ENCODE measurements at places on chromosomes 13 and 19. TPM values are rescaled to one million over a fixed set of nuclear protein-coding genes. Genes with fewer than 3 reads are reported as not detected.

DNA sequence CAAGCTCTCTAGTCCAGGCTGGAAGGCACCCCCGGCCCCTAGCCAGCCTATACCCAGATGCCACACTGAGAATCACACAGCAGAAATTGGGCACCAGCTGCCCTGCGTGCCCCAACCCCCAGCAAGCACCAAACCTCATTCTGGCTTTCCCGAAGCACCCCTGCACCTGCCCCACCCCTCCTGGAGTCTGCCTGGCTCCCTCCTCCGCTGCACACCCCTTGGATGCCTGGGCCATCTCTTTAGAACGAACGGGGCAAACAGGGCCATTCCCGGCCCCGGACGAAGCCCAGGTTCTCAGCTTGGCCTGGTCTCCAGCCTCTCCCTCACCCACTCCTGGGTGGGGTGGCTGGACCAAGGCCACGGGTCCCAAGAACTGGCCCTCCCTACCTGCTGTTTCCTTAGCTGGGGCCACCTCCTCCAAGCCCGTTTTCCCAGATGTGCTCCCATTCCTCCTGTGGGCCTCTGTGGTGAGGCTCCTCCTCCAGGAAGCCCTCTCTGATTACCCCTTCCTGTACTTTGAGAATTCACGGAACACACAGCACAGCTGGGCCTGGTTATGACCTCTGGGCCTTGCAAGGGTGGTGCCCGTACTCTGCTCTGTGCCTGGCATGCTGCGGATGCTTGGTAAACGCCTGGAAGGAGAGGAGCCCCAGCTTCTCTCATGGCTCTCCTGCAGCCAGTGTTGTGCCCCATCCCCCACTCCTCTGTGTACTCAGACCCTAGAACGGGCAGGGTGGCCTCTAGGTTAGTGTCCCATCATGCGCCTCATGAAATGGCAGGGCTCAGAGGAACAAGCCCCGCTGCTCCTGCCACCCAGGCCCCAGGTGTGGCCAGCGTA lies 21.4 kb downstream of the CEBPG start:
- no peak for DNase-seq

- peak; percentile 25 for DNase-seq
Observed at GRCh38 chr19:16066611-16067104, 9.6 kb upstream of the TPM4 start.

GRCh38 chr13:97250560-97250959 lies 28.4 kb downstream of the MBNL2 start:
- no peak for DNase-seq

DNA sequence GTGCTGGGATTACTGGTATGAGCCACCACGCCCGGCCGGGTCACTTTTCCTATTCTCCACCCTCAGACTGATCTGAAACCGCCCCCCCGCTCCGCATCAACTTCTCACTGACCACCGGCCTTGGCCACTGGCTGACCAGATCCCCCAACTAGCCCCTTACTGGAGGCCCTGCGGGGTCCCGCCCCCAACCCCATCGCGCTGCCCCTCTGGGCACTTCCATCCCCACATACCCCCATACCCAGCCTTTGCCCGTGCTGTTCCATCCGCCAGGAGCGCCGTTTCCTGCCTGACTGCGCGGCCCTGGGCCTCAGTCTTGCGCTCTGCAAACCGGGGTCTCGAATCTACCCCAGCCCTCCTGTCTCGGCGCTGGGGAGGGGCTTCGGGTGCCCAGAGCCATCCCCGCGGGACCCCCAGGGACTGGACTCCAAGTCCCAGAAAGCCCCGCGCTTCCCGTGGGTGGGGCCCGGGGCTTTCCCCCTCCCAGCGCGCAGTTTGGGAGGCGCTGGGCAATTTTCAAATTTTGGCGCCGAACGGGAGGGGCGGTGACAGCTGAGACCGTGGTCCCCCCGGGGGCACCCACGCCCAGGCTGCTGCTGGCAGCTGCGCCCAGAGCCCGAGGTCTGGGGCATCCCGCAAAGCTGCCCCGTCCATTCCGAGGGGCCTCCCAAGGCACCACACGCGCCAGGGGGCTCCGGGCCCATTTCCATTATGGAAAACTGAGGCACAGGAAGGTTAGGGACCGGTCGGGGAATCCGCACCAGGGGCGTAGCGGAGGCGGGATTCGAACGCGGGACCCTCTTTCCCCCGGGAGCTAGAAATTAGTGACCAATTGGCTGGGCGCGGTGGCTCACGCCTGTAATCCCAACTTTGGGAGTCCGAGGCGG lies 5.2 kb upstream of the LMNB2 start:
- peak; percentile 50 for DNase-seq

GRCh38 chr19:39032063-39032918 lies at the start of gene FBXO27:
Gene FBXO27, minus strand, starts transcription at chr19:39032549. Its CDS starts 322 bp downstream, at chr19:39032227.
- DNase-seq: no peak

- peak; percentile 77 for DNase-seq
Observed at GRCh38 chr13:108915634-108916512, 286.5 kb downstream of the MYO16 start.

DNA sequence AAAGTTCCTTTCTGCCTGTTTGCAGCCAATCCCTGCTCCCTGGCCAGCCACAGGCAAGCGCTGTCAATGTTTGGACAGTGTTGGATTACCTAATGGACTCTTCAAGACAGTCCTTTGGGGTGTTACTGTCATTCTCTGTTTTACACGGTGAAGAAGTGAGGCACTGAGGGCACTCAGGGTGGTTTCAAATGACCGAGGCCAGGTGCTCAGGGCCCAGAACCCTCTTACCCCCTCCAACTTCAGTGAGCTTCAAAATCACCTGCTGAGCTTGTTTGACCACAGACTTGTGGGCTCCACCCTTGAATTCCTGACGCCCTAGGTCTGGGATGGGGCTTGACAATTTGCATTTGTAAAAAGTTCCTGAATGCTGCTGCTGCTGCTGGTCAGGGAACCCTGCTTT lies 97.9 kb downstream of the GGACT start:
- DNase-seq: no peak

DNA sequence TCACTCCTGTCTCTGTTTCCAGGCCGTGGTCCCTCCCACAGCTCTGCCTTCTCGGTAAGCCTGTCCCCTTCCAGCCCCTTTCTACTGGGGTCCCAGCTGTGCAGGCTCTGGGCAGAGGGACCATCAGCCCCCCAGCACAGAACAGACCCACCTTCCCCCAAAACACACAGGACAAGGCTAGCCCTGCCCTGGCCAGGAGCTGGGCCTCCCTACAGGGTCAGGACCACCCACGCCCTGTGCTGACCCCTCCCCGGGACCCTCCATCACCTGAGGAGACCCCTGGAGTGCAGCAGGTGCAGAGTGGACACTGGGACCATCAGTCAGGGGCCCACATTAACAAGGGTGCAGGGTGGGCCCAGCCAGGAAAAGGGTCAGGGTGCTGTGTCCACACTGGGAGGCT lies 13.9 kb downstream of the CEACAM3 start:
- no peak for DNase-seq

DNA sequence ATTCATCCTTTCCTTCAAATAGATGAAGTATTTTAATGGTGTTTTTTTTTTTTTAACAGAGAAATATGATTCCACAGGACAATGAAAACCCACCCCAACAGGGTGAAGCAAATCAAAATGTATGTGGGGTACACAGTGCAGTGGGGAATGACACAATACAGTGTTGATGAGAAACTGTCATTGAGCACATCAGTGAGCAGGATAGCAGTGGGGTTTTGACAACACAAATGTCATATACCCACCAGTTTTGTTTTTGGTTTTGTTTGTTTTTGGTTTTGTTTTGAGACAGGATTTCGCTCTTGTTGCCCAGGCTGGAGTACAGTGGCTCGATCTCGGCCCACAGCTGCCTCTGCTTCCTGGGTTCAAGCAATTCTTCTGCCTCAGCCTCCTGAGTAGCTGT lies 29.2 kb downstream of the ZNF844 start:
- no peak for DNase-seq

- DNase-seq: peak; percentile 51
Observed at GRCh38 chr19:55526216-55527196, 10.4 kb downstream of the SBK2 start.

- no peak for DNase-seq
Observed at GRCh38 chr19:13917888-13918406, 11.9 kb downstream of the CC2D1A start.

DNA sequence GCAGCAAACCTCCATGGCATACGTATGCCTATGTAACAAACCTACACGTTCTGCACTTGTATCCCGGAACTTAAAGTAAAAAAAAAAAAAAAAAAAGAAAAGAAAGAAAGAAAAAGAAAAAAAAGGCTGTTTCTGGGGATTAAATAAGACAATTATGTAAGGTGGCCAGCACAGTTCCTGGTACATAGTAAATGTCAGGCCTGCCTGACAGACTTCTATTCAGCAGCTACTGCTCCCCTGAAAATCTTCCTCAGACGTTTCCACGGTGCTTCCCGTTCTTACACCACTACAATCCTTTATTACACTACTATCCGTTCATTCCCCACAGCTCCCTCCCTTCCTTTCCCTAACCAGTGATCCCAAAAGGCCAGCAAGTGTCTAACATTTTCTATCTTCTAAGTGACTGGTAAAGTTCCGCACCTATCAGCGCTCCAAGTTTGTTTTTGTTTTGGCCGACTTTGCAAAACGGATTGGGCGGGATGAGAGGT lies 636 bp upstream of the RB1 start:
- no peak for DNase-seq

GRCh38 chr19:13526552-13526951 lies 20.3 kb upstream of the CACNA1A start:
- peak; percentile 5 for DNase-seq

DNA sequence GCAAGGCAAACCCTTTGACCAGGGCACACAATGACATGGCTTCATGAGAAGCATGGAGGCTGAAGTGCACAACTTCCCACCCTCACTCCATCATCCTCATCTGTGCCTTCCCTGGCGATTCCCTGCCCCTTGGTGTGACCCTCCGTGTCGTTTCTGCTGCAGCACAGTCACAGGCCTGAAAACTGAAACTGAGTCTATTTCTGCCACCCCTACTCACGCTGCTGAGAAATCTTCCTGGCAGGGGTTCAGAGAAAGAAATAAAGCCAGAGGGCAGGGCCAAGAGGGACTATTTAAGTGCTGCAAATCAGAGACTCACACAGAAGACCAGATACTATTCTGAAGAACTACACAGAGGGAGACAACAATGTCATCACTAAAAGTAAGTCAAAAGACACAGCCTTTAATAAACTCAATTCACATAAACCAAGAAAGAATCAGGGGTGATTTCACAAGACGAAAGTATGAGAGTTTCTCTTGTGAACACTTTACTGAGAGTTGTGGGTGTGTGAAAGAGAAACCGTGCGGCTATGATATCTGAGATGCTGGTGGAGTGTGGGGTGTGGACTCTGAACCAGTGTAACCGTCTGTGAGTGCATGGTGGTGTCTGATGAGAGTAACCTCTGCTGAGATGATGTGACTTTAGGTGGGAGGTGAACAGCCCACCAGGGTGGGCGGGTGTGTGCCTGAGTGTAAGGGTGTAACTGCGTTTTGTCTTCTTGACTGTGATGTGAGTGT lies 23.5 kb downstream of the LGALS16 start:
- DNase-seq: no peak

DNA sequence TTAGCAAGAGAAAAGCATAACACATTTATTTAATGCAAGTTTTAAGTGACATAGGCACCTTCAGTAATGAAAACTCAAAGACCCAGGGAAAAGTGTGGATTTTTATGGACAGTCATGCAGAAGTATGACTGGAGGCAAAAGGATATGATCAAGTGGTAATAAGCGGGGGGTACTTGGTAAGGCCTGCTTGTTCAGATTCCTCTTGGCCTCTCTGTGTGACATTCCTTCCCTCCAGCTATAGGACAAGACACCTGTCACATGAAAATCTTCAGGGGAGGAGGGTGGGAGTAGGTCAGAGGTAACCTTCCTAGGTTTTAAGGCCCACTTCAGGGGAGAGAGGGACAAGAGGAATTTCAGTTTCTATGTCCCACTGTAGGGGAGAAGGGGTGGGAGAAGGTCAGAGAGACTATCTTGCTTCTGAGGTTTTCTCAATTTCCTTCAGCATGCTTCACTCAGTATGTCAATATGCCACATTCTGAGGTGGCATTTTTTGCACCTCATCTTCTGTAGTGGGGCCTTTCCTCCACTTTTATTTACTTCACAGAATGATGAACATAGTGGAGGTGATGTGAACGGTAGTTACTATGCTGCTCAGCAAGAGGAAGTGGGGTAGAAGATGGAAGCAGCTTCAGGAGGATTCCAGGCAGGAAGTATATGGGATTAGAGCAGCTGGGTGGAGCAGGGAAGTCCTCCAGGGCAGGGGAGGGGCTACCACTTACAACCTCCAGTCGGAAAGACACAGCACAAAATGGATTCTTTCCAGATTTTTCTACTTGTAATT lies 73.2 kb upstream of the RFC3 start:
- DNase-seq: peak; percentile 28

- DNase-seq: peak; percentile 6
Observed at GRCh38 chr19:43527860-43528622, 1.0 kb upstream of the ETHE1 start.

DNA sequence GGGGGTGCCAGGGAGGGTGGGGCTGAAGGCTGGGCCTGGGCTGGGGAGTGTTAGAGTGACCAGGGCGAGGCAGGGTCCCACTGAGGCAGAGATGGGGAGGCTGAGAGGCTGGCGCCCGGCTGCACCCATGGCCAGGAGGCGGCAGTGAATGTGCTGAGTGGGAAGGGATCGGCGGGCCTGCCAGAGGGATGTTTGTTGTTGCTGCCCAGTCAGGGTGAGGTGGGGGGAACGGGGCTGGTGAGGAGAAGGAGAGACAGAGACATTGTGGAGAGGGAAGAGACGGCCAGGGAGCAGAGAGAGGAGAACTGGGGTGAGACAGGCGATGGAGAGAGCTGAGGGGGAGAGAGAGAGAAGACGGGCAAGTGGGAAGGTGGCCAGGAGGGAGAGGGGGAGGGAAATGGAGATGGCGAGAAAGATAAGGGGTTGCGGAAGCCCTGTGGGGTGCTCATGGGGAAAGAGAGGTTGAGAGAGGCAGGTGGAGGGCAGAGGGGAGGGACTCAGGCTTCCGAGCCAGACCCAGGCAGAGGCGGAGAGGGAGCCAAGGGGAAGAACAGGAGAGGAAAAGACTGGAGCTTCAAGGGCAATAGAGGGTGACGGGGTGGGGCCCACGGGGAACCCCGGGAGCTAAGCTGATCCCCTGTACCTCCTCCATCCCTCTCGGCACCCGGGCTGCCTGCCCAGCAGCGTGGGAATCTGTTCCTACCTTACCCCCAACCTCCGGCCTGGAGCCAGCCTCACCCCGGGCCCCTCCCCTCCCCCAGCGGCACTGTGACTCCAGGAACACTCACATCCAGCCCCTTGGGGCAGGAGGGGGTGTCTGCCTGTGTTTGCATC lies 690 bp upstream of the B3GNT8 start:
- DNase-seq: no peak

- no peak for DNase-seq
Observed at GRCh38 chr19:7545904-7546303, 10.4 kb downstream of the PNPLA6 start.

- DNase-seq: peak; percentile 6
Observed at GRCh38 chr13:80339912-80340650, 845 bp downstream of the SPRY2 start.

Gene OR7D4
- not detected for total RNA-seq

Gene EDNRB
- not detected for total RNA-seq

Gene MRPL4
- total RNA-seq: 73.2 TPM

Gene APLP1
- 38.5 TPM for total RNA-seq

Gene LILRB3
- not detected for total RNA-seq

Gene EPN1
- total RNA-seq: 183 TPM

Gene PRODH2
- not detected for total RNA-seq

Gene SNRNP70
- 146 TPM for total RNA-seq

Gene SPTBN4
- 1.3 TPM for total RNA-seq

Gene PROZ
- total RNA-seq: not detected

Gene RDH8
- not detected for total RNA-seq

Data from HFFc6 (cell line).